Activated T-cell treated with anti-CD3 and anti-CD28 coated beads, Interleukin-2, amount 50 U/mL, for 48 hours (primary cell): ENCODE measurements at places on chromosomes 2 and 18.

- no peak for DNase-seq
These were observed 753.0 kb downstream of the CNTNAP5 start for GRCh38 chr2:124778076-124778475.

GRCh38 chr2:70956141-70956540, 20.4 kb downstream of the ATP6V1B1 start:
- DNase-seq = no peak

GRCh38 chr2:227867386-227867785, 4.0 kb upstream of the DAW1 start:
- DNase-seq = no peak

DNA sequence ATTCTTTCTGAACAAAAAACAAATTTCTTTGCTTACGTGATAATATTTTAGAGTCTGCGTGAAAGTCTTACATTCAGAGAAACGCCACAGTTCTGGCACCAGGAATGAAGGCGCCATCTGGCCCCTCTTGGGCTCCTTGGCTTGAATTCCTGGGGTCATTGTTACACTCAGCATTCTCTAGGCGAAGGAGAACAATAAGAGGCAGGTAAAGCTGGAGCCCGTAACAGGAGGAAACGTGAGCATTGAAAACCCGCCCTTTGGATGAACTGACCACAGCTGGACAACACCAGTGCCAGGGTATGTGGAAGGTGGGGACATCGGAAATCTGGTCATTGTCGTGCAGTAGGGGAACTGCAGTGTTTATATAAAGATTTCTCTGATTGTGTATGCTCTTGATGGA, 144.8 kb downstream of the RNF152 start:
- no peak for DNase-seq

DNA sequence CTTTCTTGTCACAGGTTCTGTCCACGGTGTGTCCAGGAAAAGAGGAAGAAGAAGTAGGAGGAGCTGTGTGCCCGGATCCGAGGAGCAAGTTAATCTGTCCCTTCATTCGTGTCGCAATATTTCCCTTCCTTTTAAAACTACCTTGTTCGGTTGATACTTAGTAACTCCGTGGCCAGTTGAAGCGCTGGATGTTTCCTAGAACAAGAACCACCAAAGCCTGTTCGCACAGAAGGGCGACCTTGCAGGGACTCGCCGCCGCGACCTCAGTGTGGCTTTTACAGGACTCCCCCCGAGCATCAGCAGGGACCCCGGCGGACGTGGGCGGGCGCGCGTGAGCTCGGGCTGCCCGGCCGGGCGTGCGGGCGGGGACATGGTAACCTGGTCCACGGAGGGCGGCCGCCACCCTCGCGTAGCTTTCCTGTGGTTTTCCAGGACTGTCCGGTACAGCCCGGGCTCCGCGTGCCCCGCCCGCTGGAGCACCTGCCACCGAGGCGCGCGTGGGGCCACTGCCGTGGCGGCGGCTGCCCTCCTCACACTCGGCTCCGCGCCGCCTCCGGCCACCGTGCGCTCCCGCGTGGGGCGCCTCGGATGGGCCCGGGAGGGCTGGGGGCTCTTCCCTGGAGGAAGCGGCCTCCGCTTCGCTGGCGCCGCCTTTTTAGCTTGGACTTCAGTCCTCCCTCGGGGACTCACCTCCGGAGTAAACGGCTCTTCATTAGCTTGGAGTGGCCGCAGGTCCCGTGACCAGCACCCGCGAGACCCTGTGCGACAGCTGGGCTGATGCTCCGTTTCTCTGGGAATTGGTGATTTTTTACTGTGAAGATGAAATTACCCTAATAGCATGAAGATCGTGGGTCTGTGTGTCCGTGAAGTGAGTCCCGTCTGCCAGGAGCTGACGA, 9.2 kb upstream of the D2HGDH start:
- no peak for DNase-seq
